ENCODE measurements at places on chromosomes 5 and 9.

DNA sequence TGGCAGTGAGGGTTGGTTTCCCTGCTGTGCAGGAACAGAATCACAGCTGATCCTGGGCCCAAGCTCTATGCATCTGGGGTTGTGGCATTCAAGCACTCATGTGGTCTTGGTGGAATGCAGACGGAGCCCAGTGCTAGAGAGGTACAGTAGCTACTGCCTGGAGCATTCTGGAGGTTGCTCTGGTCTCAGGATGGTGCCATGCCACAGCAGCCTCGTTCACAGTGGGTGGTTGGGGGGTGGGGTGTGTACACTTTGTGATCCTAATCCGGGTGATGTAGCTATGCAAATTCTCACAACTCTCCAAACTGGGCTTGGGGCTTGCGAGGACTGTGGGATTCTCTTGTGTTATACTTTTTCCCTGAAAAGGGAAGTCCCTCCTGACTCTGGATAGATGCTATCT, 45.2 kb downstream of the FGD3 start:
- no peak for DNase-seq

DNA sequence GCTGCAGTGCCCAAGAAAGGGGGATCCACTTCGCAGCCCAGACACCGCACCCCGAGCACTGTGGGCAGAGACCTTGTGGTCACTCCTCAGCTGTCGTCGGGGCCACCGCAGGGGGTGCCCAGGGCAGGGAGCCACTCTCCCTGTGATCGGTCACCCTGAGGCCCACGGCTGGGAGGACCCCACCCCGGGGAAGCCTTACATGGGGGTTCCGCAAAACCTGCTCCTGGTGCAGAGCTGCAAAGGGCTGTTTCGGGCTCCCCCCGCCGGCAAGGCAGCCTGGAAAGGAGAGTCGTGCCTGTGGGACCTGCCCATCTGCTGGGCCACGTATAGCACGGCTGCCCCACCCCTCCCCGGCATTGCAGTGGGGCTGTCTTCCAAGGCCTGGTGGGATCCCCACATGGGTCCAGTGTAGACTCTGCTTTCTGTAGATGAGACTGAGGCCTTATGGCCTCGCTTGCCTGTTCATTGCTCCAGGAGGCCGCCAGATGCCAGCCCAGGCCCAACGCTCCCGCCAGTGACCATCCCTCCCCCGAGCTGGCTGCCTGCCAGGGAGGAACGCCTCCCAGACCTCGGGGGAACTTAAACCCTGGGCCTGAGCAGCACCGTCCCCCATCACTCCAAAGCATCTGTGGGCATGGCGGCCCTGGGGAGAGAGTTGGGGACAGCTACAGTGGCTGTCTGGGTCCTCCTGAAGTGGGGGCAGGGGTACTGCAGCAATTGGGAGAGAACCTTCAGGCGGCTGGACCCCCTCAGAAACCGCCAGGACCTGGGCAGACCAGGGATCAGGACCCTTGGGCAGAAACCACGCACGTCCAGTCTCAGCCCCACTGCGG, 1.6 kb upstream of the DNLZ start:
- no peak for DNase-seq

DNA sequence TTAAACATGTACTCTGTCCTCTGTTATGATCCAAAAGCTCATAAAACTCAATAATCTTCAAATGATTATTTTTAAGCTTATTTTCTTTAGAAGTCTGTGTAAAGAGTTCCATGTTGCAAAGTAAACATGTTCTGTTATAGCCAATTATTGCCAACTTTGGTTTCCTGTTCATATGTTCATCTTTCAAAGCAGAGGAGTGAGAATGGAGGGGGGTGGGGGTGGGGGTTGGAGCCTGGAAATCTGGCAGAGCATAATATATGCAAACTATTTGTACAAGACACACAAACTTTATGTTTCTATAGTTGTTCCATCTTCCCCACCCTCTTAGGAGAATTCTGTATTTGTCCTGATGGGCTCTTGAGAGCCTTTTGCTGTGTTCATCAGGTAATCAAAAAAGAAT, 135.0 kb downstream of the STARD4 start:
- DNase-seq, result no peak

- no peak for DNase-seq
Measured at GRCh38 chr9:119667163-119667562, 297.9 kb upstream of the BRINP1 start.

- DNase-seq, result no peak
Measured at GRCh38 chr5:33755231-33755630, 136.6 kb downstream of the ADAMTS12 start.

- no peak for DNase-seq
Measured at GRCh38 chr5:135054546-135054945, 20.5 kb upstream of the PITX1 start.

DNA sequence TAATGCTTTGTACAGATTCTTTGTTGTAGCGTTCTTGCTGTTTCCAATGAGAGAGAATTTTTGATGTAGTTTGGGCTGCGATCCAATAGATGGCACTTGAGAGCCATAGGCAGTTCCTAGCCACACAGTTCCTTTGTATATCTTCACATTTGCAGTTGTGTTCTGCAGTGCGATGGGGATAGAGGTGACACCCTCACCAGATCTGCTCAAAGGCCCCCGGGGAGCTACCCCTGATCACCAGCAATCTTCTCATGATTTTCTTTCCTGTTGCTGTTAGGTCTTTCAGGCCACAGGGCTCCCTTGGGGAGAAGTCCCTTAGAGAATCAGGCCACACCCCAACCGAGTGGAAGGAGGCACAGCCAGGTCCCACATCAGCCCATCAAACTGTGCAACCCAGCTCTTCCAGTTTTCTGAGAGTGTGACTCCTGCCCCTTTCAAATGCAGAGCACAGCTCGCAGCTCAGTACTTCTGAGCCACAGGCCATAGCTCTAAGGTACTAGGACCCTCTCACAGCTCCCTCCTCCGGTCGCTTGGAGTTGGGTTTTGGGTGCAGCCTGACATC, 353.7 kb downstream of the SLCO4C1 start:
- DNase-seq, result no peak

DNA sequence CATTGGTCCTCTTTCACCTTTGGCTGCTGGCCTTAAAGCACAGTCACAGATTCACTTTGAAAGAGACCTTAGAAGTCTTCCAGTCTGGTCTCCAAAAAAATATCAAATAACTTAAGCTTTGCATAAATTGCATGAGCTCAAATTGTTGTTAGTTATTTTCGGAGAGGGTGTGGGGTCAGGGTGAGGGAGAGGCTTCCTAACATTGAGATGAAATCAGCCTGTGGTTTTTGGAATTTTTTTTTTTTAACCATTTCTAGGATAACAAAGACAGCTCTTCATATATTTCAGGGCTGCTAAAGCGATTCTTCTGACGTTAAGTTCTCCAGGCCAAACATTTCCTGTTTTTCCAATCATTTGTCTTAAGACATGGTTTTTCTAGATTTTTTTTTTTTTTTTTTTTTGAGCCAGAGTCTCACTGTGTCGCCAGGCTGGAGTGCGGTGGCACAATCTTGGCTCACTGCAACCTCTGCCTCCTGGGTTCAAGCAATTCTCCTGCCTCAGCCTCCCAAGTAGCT, 4.5 kb downstream of the OCLN start:
- DNase-seq, result no peak

DNA sequence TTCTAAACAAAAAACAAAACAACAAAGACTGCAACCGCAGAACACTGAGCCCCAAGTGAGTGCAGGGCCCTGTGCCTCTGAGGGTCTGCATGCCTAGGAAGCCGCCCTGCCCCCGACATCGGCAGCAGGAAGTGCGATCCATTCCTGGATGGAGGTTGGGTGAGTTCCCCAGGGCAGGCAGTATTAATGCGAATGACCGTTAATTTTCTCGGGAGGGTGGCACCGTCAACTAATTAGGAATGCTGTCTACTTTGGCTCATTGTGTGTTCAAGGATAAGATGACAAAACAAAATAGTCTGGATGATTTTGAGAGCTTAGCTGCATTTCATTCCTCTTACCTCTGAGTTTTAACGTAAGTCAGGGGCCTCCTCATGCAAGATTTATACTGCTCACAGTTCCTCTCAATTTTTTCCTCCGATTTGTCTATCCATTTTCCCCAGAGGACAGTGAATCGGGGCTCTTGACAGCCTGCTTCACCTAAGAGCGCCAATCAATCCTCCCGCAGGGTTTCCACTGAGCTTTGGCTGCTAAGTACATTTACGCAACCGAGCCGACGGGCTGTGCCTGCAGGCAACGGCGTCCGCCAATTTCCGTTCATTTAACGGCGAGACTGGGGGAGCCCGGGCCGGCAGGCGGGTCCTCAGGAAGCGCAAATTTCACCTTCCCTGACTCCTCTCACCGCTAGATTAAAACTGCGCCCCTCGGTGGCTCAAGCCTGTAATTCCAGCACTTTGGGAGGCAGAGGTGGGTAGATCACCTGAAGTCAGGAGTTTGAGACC, 2.9 kb upstream of the NXNL2 start:
- DNase-seq, result peak; percentile 6

DNA sequence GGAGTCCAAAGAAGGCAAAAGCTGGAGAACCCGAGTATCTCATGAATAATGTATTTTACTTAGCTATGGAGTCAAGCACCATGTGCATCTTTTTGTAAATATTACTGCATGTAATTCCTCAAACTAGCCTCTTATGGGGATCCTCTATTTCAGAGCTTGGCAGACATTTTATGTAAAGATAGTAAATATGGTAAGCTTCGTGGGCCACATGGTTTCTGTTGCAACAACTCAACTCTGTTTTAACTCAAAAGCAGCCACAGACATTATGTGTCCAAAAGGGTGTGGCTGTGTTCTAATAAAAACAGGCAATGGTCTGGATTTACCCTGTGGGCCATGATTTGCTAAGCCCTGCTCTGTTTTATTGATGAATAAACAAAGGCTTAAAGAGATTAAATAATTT, 17.3 kb downstream of the DAPK1 start:
- no peak for DNase-seq

- DNase-seq, result no peak
Measured at GRCh38 chr5:120465436-120465961, 1.4 kb downstream of the PRR16 start.

DNA sequence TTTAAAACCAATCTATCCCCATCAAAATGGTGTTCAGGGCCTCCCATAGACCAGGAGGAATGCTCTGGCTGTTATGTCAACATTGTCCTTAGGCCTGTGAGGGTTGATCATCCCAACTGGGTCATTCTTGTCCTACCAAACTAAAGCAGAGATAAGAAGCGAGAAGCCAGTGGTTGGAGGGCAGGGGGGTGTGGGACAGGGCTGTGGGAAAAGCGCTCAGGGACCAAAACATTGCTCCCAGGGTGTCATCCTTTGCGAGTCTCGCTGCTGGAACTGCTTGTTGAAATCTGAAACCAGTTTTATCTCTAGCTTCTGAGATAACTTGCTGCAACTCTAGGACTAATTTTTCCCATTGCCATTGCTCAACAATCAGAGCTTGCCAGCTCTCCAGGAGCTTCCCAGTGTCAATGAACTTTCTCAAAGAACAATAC, 48.1 kb downstream of the SPATA31C2 start:
- no peak for DNase-seq

DNA sequence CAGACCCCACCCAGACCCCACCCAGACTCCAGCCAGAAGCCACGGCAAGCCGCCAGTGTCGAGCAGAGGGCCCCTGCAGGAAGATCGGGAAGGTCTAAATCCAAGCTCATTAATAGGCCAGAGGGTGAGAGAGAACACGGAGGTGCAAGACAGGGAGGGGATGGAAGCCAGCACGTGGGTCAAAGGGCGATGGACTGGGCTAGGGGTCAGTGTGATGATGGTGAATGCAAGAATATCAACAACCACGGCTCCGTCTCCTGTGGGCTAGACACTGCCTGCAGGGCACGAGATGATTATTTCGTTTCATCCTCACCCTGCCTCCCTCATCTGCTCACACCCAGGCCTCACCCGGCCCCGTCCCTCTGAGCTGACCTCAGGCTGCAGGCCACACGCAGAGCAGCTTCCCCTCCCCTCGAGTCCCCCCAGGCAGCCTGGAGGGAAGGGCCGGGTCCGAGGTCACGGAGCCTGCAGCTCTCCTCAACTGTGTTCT, 122.0 kb downstream of the COL23A1 start:
- no peak for DNase-seq

- no peak for DNase-seq
Measured at GRCh38 chr9:92425474-92425873, 1.2 kb upstream of the OMD start.

- no peak for DNase-seq
Measured at GRCh38 chr5:9339206-9339818, 206.6 kb downstream of the SEMA5A start.

- DNase-seq, result no peak
Measured at GRCh38 chr9:126754436-126755316, 50.2 kb upstream of the ZBTB43 start.

GRCh38 chr9:69324549-69325401, at the start of gene ENTREP1:
Gene ENTREP1 (plus strand): TSS chr9:69325215. CDS start chr9:69325310, 95 bp downstream.
- no peak for DNase-seq

Data from stimulated activated CD4-positive, alpha-beta T cell treated with anti-CD3 and anti-CD28 coated beads, Interleukin-4, amount 100 ng/mL, for 1 hour (primary cell).